ENCODE measurements at places on chromosomes 1 and 21.
A peak's percentile ranks its signal among the peaks of the same experiment; 100 is the strongest.

DNA sequence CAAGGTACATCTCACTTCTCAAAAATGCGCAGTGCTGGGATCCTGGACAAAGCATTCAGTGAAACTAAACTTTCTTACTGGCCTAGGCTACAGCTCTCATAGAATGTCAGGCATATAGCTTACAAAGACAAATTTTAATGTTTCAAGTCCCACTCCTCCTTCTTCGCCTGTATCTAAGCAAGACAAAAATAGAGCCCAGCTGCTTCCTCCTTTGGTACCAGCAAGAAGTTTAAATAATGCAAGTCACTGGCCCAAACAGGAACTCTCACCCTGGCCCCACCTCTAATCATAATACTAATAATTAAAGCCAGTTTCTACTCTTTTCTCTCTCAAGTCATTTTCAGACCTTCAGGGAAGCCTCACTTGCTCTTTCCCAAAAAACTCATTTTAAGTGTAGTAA is 1267.9 kb downstream of the MRPL39 start:
- no peak for DNase-seq

- no peak for DNase-seq
These were observed 2.4 kb downstream of the NTPCR start for GRCh38 chr1:232952514-232953499.

DNA sequence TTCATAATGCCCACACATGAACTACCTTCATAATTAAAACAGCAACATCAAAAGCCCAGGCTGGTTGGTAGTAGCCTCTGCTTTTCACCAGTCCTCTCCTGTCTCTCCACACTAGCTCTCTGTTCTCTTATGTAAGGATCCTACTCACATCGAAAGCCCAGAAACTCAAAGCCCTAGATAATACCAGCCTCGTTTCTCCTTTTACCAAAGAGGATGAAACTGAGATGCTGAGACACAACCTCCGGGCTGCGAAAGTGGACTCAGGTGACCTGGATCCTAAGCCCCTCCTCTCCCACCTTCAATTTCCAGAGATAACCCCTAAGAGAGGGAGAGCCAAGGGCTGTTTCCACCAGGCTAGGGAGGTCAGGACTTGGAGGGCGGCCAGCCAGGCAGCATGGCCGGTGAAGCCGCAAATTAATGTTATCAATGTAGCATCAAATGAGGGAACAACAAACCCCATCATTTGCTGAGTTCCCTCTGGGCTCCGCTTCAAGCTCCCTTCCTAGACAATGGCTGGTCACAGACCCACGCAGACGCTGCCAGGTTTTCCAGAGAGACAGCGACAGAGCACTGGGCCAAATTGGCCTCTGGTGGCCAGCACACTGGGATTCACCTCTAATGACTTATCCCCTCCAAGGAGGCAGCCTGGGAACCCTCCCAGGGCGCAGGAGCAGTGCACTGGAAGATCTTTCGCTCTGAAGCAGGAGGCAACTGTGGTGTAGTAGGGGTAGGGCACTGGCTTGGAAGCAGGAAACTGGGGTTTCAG is 20.7 kb upstream of the STMN1 start:
- DNase-seq = no peak

- no peak for DNase-seq
These were observed 14.9 kb downstream of the PLEKHA6 start for GRCh38 chr1:204344665-204345355.

DNA sequence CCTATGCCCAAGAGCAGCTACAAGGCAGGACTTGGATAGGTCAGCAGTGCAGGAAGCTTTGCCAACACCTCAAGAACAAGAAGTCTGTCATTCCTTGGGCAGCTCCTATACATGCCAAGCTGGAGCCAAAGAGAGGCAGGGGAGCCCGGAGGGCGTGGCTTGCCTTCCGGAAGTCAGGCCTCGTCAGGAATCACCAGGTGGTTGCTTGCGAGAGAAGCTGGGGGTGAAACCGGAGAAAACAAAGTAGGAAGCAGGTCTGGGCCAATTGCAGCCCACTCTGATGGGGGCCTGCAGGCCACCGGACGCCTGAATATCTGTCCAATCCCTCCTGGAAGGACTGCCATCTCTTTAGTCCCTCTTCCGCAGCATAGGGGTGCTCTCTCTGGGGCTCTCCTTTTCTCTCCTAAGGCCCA is 794 bp upstream of the FAM76A start:
- no peak for DNase-seq

GRCh38 chr1:226632922-226633351 is 84.4 kb downstream of the STUM start:
- no peak for DNase-seq

DNA sequence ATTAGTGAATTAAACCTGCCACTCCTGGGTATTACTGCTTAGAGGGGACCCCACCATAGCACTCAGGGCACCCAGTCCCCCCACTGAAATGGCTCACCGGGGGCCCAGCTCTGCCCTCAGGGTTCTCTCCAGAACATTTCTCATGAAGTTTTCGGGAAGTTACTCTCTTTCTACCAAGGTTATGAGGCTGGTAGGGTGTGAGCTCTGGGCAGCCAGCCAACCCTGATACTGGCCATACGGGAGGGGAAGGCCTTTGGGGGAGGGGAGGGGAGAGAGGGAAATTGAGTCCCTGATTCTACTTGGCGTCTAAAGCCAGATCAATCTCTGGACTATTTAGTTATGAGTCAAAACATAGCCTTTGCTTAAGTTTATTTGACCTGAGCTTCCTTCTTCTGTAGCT is 12.9 kb upstream of the PDE9A start:
- no peak for DNase-seq

GRCh38 chr1:102498929-102499328 is 502.2 kb upstream of the OLFM3 start:
- DNase-seq = no peak

GRCh38 chr1:219179293-219179692 is 5.6 kb downstream of the LYPLAL1 start:
- no peak for DNase-seq

GRCh38 chr21:37071561-37072273 is 1.2 kb downstream of the PIGP start:
- DNase-seq = no peak

- DNase-seq = no peak
These were observed 154.3 kb upstream of the ZNF648 start for GRCh38 chr1:182215764-182216163.

GRCh38 chr1:238201992-238202391 is 311.3 kb upstream of the ZP4 start:
- DNase-seq = no peak

GRCh38 chr1:187718527-187718926 is 889.8 kb downstream of the PLA2G4A start:
- no peak for DNase-seq

GRCh38 chr1:11653101-11653860 is 948 bp downstream of the FBXO2 start:
- DNase-seq = no peak

GRCh38 chr1:60904099-60904851 is 178.1 kb upstream of the NFIA start:
- no peak for DNase-seq

GRCh38 chr1:15236746-15237145 is 10.3 kb upstream of the FHAD1 start:
- no peak for DNase-seq

GRCh38 chr1:221672239-221672645 is 69.6 kb downstream of the DUSP10 start:
- DNase-seq = no peak

DNA sequence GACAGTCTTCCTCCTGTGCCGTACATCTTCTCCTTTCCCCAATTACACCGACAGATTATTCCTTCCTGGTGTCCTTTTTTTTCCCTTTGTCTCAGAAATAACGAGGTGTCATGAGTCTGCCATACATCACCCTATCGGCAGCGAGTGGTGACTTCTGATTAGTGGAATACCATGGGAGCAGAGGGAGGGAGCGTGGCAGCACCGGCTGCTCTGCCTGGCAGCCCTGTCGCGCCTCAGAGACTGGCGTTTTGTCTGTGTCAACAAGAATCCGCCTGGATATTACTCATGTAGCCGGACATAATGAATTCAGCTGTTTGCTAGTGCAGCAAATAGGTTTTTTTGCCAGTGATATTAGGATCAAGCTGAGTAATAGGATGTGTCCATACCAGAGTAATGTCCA is 51.8 kb downstream of the UTP25 start:
- DNase-seq = no peak

DNA sequence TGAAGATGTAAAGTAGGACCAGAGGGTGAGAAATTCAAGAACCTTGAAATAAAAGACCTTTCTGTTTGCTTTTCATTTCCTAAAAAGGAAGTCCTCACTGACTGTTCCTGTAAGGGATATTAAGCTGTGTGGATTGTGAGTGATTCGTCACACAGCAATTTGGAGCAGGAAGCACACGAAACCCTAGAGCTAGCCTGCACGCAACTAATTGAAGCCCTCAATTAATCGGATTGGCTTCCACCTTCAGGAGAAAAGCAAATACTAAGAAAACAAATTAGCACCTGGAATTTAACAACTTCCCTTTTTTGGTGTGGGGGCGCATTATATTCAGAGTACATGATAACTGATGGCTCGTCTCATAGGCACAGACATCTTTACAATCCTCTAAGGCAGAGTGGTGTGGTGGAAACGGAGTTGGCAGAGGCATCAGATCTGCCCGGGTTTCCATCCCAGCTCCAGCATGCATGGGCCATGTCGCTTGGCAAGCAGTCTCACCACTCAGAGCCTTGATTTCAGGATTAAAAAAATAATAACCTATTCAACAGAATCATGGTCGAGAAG is 95.2 kb downstream of the KCNJ15 start:
- DNase-seq = peak; percentile 17

DNA sequence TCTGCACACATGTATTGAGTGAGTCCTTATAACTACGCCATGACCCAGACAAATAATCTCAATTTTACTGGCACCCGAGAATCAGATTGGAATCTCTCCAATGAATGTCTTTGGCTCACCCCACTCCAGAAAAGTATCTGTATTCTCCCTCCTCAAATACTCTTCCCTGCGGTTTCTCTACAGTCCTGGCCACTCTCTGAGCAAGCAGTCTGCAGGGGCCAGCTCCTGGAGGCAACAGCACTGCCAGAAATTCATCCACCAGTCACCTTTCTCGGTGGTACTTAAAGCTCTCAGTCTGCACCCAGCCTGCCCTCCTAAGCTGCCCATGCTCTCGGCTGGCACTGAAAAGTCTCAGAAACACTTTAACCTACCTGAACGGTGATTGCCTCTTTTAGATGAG is 16.1 kb upstream of the LYST start:
- DNase-seq = no peak

GRCh38 chr1:227949341-227949921 is 1.7 kb upstream of the WNT9A start:
- DNase-seq = no peak

GRCh38 chr1:214085325-214085724 is 97.6 kb downstream of the PROX1 start:
- DNase-seq = no peak

- DNase-seq = no peak
These were observed 3.6 kb downstream of the EPS15 start for GRCh38 chr1:51515312-51515960.

- no peak for DNase-seq
These were observed 1.3 kb upstream of the MPC2 start for GRCh38 chr1:167938080-167938636.

DNA sequence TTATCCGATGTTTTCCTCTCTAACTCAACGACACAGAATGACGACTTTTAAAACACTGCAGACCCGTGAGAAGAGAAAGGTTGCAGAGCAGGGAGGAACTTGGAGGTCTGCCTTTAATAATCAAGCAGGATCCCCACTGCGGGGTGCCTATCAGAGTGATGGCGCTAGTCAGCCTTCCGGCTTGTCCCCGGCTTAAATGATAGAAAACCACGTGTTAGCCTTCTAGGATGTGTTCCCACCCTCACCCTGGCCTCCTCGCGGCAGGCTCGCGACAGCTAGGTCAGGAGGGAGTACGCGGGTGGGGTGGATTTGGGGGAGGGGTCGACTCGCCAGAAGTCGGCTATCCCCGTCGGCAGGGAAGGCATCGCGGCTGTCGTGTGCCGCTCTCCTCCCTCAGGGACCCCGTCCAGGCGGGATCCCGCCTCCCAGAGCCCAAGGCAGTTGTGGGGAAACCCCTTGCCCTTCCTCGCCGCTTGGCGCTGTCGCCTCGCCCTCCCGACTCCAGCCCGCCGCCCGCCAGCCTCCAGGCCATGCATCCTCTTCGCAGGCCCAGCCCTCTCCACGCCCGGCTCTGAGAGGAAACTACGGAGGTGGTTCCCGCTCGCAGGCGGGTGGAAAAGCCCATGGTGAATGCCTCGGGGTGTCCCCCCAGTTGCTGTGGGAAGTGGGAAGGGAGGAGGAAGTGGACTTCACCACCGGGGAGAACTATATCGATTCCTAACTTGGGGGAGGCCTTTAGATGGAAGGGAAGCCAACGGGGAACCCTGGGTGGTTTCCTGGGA is 1.1 kb upstream of the SMG7 start:
- peak; percentile 70 for DNase-seq

Data from NCI-H2081 treated with DMSO at 0.1 percent for 48 hours (cell line).